ENCODE measurements at places on chromosomes 13 and 19.

DNA sequence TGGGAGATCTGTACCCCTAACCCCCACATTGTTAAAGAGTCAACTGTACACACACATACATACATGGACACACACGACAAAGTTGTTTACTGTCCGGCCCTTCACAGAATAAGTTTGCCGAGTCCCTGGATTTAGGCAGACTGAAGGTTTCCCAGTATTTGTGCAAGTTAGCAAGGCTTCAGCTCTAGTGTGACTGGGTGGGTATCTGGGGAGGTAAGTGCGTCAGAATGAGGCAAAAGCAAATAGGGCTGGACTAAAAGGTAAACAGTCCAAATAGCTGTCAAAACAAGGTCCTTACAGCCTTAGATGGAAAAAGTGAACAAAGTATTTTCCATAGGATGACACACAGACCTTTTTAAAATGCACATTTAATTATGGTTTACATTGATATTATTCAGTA, 228.4 kb upstream of the UFM1 start:
- no peak for DNase-seq

DNA sequence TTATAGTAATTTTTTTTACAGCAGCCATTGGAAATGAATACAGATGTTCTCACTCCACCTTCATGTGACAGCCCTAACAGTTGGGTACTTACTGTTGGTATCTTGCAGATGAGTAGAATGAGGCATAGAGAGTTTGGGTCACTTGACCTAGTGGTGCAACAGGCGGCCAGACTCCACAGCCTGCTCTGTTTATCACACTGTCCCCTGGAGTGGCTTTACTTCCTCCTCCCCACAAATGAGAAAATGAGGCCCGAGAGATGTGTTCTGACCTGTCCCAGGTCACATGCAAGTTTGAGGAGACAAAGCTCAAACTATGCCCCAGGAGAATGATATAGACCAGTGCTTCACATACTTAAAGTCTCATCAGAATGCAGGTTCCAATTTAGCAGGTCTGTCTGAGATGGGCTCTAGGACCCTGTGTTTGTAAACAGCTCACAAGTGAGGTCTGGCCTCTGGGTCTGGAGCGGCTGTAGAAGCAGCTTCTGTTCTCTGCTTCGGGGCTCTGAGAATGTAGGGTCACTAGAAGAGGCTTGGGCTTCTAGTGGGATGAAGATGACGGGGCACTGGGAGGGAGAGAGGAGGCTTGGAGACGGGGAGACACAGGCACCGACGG, 37.4 kb upstream of the RCBTB2 start:
- DNase-seq: no peak

- no peak for DNase-seq
Measured at GRCh38 chr13:76854894-76855293, 31.3 kb downstream of the KCTD12 start.

- DNase-seq: no peak
Measured at GRCh38 chr13:113324398-113324797, 27.4 kb downstream of the LAMP1 start.

DNA sequence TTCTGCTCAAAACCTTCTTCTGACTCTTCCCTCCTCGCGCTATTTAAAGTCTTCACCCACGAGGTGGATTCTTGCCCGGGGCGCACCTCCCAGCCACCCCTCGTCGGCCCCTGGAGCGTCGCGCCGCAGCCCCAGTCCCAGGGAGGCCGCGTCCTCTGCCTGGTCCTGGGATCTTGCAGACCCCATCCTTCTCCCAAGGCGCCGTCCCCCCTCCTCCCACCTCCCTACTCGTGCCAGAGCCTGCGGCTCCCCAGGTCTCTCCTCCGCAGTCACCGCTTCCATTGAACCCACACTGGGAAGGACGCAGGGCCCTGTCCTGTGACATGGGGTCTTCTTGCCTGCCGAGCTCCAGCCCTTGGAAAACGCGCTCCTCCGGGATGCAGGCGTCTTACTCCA, 486 bp downstream of the ZNF808 start:
- no peak for DNase-seq

DNA sequence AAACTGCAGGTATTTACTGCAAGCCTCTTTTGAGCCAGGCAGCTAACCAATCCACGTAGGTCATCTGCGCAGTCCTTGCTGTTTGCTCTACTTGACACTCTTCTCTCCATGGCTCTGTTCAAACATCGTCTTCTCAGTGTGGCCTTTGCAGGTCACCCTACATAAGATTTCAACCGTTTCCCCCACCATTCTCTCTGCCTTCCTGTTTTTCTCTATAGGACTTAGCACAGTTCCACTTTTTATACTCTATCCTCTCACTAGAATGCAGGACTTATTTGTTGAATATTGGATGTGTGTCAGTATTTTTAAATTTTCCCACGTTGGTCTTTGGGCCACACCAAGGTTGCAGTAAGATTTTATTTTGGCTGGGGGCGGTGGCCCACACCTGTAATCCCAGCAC, 1.7 kb upstream of the FBXW9 start:
- DNase-seq: no peak

DNA sequence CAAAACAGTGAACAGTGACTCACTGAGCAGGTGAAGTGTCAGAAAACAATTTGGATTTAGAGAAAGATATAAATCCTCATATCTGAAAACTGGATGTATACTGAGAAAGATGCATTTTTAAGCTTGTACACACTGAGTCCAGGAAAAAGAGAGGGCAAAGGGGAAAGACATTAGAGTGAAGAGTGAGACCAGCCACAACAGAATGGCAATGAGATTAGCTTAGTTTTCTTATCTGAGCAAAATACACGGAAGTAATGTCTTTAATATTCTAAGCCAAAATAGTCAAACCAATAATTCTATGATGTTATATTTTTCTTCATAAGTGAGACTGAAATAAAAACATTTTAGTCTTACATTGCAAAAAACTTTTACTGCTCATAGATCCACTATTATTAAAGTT, 236.0 kb downstream of the SLITRK5 start:
- DNase-seq: no peak

DNA sequence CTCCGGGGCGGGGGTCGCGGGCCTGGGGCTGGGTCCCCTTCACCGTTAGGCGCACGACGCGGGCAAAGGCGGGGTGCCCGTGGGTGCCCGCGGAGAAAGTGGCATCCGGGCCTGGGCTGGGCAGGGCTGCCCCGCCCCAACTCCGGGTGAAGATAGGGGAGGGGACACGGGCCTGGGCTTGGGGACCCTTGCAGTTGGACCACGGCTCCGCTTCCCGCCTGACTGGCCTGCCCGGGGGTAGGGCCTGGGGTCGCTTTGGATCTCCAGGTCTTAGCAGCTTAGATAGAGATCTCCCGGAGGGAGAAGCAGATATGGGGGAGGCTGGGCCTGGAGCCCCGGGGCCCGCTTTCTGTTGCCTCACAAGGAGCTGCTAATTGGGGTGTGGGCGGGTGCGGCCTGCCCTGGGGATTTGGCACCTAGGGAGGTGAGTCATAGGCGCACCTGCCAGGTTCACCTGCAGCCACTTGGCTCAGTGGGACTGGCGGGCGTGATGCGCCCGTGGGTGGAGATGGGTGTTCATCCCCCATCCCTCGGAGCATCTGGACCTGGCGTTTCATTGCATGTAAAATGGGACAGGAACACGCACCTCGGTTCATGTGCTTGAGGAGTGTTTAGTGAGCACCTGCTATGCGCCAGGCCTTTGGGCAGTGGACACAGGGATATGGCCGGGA, 585 bp downstream of the MAP1S start:
- no peak for DNase-seq

DNA sequence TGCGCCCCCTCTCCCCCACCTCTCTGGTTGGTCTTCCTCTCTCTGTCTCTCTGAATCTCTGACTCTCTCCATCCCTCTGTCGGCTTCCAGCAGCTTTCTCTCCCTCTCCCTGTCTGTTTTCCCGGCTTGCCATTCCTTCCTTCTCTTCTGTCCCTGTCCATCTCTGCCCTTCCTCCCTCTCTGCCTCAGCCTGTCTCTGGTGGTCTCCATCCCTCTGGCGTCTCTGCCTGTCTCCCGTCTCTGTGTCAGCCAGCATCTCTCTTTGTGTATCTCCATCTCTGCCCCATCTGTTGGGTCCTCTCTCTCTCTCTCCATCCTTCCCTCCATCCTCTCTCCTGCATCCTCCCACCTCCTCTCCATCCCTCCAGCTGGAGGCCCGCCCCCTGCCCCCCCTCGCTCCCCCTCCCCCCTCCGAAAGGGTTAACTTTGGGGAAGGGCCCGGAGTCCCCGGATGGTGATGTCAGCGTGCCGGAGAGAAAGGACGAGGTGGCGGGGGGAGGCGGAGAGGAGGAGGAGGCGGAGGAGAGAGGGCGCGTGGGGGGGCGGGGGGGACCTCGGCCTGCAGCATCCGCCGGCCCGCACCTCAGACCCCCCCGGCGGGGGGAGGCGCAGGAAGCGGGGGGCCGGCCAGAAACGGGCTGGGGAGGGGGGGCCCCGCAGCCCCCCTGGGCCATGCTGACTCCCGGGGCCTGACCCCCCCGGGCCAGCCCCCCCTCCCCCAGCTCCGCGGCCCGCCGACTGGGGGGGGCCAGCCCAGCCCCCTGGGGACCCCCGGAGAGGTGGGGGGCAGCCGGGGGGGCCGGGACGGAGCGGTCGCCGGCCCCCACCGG, at the start of gene BRSK1:
TSS of gene BRSK1 (plus strand) at position 450 of the 830 bp plus-strand sequence. CDS start 446 bp downstream, outside the sequence.
- no peak for DNase-seq

- no peak for DNase-seq
Measured at GRCh38 chr19:34365463-34366401, 736 bp downstream of the GPI start.

DNA sequence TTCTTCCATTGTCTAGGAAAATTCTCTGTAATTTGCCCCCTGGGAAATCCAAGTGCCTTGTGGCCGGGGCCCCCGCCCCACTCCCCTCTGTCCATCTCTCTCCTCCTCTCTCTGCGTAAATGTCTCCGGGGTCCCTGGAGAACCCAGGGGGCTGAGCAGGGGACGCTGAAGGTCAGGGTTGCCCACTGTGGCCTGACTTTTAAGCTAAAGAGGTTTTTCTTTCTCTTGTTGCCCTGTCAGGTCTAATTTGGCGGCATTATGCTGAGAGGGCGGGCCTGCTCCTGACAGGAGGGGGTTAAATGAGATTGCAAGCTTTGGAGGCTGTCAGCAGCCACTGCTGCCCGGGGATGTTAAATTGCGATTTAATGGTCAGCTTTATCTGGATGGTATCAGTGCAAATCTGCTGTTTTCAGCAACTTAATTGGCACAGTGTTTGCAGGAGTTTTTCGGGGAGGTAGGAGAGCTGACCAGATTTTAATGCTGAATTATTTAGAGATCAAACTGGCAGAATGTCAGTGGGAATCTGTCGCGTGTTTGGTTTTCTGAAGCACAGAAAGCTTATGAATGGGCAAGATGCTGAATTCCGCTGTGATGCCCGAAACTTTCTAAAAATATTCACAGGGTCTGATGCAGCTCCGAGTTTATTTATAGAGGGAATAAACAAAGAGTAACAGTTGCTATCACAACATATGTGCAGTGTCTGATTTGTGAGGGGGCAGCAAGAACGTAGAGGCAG, 93.2 kb upstream of the SOX1 start:
- DNase-seq: no peak

GRCh38 chr13:44354884-44355283, 18.7 kb upstream of the SERP2 start:
- no peak for DNase-seq

DNA sequence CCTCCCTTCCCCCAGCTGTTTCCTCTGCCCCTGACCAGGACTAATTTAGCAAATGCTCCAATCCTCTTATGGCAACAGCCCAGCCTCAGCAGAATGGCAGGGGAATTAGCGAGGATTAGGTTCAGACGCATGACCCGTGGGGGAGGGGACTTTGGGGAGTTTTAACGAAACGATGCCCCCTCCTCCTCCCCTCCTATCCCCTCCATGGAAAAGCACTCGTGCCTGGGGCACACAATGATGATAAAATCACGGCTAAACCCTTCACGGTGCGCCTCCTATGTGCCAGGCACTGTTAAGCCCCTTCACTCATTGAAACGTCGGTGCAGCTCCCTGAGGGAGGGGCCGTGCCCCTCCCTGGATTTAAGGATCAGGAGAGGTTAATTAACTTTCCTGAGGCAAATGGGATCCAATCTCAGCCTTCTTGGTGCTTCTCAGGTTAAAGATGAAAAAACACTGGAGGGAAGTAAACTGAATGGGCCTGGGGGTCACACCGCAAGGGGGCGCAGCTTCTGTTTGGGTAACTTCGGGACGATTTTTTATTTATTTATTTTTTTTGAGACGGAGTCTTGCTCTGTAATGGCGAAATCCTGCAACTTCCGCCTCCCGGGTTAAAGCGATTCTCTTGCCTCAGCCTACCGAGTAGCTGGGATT, 10.1 kb upstream of the TPRX2 start:
- DNase-seq: no peak

GRCh38 chr19:40888191-40888590, 6.2 kb upstream of the CYP2A7 start:
- DNase-seq: no peak

- no peak for DNase-seq
Measured at GRCh38 chr13:79404985-79405384, 1.1 kb downstream of the RBM26 start.

- DNase-seq: no peak
Measured at GRCh38 chr19:49643466-49643865, 1.5 kb downstream of the SCAF1 start.

DNA sequence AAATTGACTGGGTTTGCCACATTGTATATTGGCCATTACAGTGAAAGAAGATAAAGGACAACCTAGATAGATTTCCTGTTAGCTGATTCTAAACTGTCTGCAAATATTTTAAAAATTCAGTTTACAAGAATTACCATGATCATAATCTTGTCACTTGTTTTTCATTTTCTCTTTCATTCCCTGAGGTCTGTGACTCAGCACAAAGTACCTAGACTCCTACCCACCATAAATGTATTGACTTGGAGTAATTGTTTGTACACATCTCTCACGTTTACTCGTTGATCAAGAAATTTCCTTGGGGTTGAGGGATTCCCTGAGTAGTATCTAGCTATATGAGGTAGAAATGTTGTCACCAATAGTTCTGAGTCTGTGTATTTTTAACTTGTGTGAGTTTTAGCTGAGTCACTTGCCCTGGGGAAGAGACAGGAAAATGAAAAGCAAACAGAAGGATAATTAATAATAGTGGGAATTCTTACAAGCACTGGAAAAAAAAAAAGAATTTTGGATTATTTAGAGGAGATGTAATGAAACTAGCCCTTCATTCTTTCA, 299.2 kb upstream of the DACH1 start:
- no peak for DNase-seq

Data from AG04449 (cell line).